ENCODE measurements at places on chromosomes 16 and 17.

GRCh38 chr16:68242926-68243858 is 2.0 kb upstream of the PLA2G15 start:
- no peak for DNase-seq

DNA sequence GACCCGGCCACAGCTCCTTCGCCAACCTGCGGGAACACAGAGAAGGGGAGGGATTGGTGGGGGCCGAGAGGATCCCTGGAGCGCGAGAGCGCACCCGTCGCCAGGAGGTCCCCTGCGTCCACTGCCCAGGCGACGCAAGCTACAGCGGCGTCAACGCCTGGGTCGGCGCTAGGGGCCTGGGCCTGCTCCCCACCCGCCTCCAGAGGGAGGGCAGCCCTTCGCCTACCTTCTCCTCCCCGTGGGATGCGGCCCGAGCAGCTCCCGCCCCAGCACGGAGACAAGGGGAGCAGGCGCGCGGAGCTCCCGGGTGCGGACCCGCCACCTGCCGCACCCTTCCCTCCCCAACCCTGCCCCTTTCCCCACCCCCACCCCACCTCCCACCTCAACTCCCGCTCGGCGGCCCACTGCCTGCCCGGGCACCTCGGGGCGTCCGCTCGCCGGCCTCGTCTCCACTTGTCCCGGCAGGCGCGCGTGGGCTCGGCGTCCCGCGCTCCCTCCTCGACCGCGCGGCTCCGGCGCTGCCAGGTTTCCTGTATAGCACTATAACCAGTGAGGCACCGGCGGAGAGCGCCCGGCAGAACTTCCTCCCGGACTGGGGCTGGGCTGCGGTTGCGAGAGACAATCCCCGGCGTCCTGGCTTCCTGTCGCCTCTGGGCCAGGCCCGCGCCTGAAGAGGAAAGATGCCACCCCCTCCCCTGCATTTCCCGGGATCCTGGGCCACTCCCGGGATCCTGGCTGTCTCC is 119.1 kb upstream of the SMURF2 start:
- peak; percentile 50 for DNase-seq

DNA sequence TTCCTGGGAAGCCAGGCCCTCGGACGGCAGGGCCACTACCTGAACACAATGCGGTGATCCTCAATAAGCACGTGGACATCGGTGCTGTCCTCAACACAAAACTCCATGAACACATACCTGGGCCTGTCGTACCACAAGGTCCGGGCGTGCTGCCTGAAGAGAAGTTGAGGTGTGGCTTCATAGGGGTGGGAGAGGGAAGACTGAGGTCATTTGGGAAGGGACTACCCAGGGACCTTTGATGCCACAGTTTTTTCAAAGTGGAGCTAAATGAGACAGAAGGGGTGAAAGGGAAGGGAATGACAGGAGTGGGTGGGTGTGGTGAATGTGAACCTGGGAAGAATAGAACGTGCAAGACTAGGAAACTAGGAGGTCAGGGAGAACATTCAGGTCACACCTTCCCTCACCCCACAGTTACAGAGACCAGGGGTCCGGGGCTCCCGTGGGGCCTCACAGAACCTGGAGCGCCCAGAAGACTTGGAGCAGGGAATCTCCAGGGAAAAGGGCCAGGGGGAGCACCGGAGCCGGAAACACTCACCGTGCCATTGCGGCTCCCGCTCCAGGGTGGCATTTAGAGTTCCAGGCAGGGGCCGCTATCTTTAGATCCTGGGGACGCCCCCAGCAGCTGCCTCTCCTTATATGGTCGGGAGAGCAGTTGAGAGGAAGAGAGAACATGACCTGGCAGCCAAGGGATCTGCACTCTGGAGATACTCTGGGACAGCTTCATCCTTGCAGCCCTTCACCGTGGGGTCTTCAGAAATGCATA is at the start of gene PTGES3L:
Gene PTGES3L (minus strand): TSS at position 570 of the 763 bp plus-strand sequence. CDS start 27 bp downstream, at position 543.
- peak; percentile 73 for DNase-seq

- DNase-seq, result peak; percentile 82
Measured at GRCh38 chr17:1110541-1110861, 69.3 kb downstream of the ABR start.

GRCh38 chr16:14444979-14445810 is 184.9 kb downstream of the PARN start:
- DNase-seq, result no peak

DNA sequence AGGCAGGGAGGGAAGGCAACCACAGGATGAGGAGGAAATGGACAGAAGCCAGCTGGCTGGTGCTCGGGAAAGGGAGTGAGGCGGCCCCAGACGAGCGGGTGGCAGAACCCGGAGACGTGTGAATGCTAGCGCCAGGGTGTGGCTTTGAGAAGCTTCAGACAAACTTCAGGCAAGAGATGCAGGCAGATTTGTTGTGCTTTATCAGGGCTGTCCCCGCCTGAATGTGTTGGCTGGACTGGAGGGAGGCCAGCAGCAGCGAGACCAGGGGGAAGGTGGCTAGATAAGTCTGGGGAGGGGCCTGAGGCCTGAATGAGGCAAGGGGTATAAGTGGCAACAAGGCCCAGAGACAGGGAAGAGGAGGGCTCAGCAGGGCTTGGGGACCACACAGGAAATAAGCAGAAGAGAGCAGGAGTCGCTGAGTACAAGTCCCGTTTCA is 22.0 kb downstream of the CAMKK1 start:
- DNase-seq, result no peak
